Iris pigment epithelial cell (primary cell): ENCODE measurements at places on chromosomes 13 and 19.
A peak's percentile ranks its signal among the peaks of the same experiment; 100 is the strongest.

DNA sequence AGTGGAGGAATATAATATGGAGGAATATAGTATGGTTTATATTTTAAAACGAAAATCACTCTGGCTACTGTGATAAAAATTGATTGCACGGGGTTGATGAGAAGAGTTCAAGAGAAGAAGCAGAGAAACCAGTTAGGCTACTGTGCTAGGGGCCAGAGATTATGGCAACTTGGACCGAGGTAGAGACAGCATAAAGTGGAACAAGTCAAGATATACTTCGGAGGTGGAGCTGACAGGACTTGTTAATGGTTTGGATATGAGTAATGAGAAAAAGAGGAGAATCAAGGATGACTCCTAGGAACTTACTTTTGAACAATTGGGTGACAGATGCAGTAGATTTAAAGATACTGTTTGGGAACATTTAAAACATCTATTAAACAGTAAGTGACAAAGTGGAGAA lies 6.6 kb upstream of the WDFY2 start:
- no peak for DNase-seq

DNA sequence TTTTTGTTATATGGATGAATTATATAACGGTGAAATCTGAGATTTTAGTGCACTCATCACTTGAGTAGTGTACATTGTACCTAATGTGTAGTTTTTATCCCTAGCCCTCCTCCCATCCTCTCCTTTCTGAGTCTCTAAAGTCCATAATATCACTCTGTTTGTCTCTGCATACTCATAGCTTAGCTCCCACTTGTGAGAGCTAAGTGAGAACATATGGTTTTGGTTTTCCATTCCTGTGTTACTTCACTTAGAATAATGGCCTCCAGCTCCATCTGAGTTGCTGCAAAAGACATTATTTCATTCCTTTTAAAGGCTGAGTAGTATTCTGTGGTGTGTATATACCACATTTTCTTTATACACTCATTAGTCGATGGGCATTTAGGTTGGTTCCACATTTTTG lies 94.0 kb downstream of the SLC10A2 start:
- DNase-seq = no peak

- no peak for DNase-seq
These were observed 95.7 kb downstream of the KCTD12 start for GRCh38 chr13:76790526-76790925.

DNA sequence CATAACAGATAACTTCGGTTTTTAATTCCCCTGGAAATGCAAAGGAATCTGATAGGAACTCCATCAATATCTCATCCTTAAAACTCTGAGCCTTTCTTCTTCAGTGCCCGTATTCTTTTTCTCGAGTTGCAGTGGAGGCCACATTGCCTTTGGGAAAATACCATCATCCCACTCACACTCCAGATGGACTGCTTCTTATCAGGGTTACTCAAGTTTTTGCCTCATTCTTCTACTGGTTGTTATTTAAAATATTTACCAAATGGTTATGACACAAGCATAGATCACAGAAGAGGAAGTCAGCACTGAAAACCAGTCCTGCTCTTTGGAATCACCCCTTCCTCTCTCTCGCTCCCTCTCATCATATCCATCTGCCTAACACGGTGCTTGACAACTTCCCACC lies 1020.5 kb upstream of the SLC10A2 start:
- DNase-seq = peak; percentile 50

DNA sequence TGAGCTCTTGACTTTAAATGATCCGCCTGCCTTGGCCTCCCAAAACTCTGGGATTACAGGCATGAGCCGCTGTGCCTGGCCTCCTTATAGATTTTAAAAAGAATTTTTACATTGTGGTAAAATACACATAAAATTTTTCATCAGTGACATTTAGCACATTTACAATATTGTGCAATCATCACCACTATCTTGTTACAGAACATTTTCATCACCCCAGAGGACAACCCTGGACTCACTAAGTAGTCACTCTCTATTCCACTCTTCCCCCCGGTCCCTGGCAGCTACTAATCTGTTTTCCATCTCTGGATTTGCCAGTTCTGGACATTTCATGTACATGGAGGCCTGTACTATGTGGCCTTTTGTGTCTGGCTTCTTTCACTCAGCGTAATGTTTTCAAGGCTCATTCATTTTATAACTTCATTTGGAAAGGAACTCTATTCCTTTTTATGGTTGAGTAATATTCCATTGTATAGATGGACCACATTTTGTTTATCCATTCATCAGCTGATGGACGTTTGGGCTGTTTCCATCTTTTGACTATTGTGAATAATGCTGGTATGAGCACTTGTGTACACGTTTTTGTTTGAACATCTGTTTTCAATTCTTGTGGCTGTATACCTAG lies 19.9 kb downstream of the MEGF8 start:
- peak; percentile 80 for DNase-seq

- no peak for DNase-seq
These were observed 9.5 kb downstream of the MIER2 start for GRCh38 chr19:335072-335471.

DNA sequence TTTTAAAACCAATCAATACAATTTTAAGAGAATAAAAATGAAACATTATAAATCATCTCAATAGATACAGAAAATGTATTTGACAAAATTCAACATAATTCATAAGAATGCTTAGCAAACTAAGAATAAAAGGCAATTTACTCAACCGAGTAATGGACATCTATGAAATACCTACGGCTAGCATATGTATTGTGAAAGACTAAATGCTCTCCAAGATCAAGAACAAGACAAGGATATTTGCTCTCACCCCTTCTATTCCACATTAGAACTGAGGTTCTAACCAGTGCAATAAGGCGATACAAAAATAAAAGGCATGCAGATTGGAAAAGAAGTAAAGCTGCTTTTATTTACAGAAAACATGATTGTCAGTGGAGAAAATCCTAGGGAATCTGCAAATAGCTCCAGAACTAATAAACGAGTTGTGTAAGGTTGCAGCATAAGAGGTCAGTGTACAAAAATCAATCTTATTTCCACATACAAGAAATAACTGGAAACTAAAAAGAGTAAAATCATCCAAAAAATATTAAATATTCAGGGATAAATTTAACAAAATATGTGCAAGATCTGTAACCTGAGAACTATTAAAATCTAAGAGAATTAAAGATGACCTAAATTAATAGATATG lies 16.4 kb downstream of the KATNAL1 start:
- no peak for DNase-seq

DNA sequence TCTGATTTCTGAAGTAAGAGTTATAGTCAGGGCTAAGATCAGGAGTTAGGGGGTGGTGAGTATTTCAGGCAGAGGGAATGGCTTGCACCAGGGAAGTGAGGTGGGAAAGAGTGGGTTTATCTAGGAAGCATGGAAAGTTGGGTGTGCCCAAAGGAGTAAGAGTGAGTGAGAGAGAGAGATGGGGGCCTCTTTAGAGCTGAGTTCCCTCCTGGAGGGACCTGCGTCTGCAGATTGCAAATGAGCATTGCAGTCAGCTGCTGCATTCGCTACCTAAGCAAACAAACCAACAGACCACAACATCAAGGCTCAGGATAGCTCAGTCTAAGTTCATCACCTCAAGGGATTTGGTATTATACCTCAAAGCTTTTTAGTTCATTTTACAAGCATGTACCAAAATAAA lies 405.8 kb downstream of the FGF9 start:
- DNase-seq = no peak

- peak; percentile 74 for DNase-seq
These were observed 19.3 kb upstream of the ZNF888 start for GRCh38 chr19:52942386-52943133.

GRCh38 chr13:107295416-107296140 lies 727.6 kb upstream of the ARGLU1 start:
- peak; percentile 28 for DNase-seq

DNA sequence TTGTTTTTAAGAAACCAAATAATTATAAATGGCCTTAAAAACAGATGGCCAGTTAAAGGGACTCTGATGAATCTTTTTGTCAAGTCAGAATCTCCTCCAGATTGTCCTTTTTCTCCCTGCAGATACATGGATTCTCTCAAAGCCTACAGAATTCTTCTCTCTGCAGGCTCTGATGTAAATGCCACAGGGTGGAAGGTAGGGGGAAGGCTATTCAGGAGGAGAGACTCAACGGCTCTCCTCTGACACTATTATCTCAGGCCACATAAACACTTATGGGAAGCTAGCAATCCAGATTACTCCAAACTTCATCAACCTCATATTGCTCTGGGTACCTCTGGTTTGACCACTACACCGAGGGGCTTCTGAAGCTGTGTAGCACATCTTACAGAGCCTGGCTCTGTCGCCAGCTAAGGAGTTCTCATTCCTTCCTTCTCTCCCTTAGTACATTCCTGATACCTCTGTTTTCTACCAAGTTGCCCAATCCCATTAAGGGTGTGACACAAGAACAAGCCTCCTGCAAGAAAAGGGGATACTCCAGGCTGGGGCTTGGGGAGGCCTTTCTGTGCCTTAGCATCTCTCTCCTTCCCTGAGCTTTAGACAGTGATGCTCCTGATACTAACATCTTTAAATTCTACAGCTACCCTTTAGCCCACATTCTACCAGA lies 14.9 kb downstream of the LCP1 start:
- DNase-seq = no peak

DNA sequence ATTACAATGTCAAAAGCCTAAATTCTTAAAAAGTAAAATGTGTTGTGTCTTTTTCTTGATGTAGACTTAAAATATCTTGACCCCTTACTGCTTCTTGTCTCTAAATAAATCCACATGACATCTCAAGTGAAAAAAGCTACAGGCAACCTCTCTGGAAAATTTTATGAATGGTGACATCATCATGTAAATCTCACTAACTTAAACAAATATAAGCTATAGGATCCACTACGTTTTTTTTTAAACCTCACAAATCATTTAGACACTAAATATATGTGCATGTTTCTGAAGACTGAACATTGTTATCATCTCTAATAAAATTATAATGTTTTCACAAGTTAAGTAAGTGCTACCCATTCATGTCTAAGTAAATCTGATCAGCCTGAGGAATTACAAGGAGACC lies 793.7 kb upstream of the PRR20A start:
- no peak for DNase-seq

DNA sequence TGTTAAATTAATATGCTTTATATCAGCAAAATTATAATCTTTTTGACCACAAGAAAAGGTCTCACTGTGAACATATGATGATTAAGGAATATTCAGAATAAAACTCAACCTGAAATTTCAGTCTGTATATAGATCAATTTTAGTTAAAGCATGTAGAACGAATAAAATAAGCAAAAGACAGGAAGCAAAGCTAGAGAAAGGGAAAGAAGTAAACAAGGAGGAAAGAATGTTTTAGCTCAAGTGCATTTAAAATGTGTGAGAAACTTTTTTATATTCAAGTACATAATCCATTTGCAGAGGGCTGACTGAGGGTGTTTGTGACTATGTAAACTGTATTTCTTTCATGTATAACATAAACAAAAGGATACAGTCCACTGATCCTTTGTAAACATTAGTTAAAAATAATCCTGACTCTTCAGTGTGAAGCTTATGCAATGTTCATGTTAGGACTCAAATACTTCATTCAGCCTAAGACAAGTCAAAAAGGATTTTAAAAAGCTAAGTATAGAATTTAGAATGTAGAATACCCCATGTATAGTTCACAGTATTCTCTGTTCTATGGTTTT lies 472.1 kb downstream of the DIAPH3 start:
- peak; percentile 67 for DNase-seq

DNA sequence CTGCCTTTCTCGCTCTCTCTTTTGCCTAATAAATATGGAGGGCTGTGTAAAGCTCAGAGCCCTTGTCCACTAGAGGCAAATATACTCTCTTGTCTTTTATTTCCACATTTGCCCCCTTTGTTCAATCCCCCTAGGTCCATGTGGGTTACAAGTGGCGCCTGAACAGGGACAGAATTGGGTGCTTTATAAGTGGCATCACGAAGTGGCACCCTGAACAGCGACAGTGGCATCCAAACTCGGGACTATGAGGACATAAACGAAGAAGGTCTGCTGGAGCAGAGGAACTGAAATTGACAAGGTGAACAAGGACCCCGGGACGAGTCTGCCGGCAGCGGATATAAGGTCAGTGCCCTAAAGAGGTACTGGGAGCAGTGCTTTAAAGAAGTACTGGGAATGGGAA lies 4.3 kb upstream of the ZNF610 start:
- peak; percentile 13 for DNase-seq

GRCh38 chr19:7540761-7541474 lies 5.4 kb downstream of the PNPLA6 start:
- peak; percentile 54 for DNase-seq

DNA sequence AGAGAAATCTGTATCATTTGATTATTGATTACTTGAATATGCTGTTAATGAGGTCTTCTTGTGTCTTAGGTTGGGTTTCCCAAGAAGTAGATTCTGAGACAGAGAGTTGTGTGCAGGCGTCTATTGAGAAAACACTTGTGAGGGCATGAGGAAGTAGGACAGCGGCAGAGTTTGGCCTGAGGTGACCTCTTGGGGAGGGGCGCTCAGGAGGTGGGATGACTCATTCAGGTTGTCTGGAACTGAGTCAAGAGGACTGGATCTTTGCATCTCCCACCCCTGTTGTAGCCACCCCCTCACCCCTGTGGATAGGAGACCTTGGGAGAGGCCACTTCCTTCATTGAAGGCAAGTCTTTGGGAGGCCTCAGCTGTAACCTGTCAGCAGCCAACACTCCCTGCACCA lies 35.2 kb upstream of the WDFY2 start:
- no peak for DNase-seq

- peak; percentile 90 for DNase-seq
These were observed 119.3 kb upstream of the GJB6 start for GRCh38 chr13:20351281-20352022.

DNA sequence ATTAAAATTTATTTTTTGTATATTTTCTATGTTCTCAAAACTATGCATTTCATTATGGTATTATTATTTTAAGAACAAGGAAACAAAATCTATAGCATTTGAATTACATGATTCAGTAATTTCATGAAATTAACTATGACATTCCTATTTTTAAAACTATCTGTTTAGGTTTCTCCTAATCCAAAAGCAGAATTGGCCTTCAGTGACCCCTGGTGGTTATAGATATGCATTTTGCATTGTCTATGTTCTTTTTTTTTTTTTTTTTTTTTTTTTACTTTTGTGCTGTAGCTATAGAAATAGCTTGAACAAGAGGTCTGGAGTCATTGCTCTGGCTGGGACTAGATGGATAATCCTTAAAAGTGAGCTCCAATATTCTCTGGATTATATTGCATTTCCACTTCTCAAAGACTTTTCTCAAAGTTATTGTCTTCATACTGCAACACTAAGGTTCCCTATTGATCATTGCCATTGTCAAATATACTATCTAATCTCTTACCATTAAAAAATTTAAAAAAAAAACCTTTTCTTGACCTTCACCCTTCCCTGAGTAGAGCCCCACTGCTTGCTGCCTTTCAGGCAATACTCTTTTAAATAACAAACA lies 15.9 kb upstream of the DNAJC3 start:
- DNase-seq = peak; percentile 42

DNA sequence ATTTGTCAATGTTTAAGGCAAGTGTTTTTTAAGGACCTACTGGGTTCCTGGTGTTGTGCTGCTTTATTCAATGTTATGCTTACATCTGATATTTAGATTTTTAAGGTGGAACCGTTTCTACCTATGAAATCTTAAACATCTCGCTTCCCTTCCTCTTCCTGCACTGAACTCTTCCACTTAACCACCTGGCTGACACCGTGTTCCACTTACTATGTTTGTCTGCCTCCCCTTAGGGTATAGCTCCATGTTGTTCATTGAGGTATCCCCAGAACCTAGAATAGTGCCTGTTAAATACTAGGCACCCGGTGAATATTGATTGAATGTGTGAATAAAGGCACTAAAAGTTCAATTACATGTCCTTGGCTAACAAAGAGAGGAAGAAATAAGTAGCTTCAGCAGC lies 104.9 kb downstream of the RNF17 start:
- no peak for DNase-seq

GRCh38 chr19:5407356-5407755 lies 47.9 kb upstream of the ZNRF4 start:
- DNase-seq = peak; percentile 21

GRCh38 chr13:107600971-107601370 lies 614.4 kb downstream of the LIG4 start:
- peak; percentile 46 for DNase-seq
